CD4-positive, alpha-beta memory T cell (primary cell): ENCODE measurements at places on chromosomes 5 and 9. TPM values are rescaled to one million over a fixed set of nuclear protein-coding genes. Genes with fewer than 3 reads are reported as not detected.

GRCh38 chr5:84589926-84590325 lies 205.2 kb upstream of the EDIL3 start:
- no peaks in the 10 kb centered on the region for H3K4me1 ChIP-seq
- H3K27ac ChIP-seq = no peak overlapping the region
- no peaks in the 10 kb centered on the region for H3K36me3 ChIP-seq
- no peak for DNase-seq
- H3K27me3 ChIP-seq = no peaks in the 10 kb centered on the region
- no peak overlapping the region for H3K4me3 ChIP-seq

GRCh38 chr5:145433077-145433476 lies 402.1 kb downstream of the PRELID2 start:
- no peak overlapping the region for H3K27ac ChIP-seq
- H3K27me3 ChIP-seq = no peaks in the 10 kb centered on the region
- H3K36me3 ChIP-seq = no peaks in the 10 kb centered on the region

DNA sequence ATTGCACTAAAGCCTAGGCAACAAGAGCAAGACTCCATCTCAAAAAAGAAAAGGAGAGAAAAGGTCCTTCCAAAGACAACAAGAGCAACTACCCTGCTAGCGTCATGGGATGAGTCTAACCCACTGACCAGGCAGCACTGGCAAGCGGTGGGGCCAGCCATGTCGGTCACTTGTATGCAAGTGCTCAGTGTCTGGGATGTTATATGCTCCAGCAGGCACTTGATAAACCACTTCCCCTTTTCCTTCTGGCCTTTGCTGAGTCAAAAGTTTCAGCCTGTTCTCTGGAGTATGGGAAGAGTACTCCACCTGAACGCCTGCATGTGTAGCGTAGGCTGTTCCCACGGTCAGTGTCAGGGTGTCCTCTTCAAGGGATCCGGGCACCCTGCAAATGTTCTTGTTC lies 9.2 kb upstream of the MXD3 start:
- no peak for DNase-seq
- no peaks in the 10 kb centered on the region for H3K36me3 ChIP-seq
- H3K4me3 ChIP-seq = no peak overlapping the region
- peaks cover 12% of the 10 kb centered on the region for H3K4me1 ChIP-seq
- H3K27ac ChIP-seq = no peak overlapping the region

DNA sequence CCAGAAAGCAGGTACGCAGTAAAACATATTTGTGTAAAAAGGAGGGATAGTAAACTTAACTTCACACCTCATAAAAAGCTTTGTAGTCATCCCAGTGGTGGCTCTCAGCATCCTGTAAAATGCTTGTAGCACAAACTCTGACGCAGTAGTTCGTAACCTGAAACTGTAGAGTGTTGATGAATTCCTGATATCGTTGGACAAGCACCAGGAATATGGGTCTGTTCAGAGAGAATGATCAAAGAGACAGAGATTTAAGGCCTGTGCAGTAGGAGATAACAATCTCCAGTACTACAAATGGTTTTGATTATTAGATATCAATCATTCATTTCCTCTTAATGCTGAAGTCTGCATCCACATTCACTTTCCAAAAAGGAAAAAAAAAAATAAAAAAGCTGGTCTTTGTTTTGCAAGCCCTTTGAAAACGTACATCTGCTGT lies 148.5 kb downstream of the KIAA0825 start:
- DNase-seq = no peak
- no peaks in the 10 kb centered on the region for H3K27me3 ChIP-seq
- no peaks in the 10 kb centered on the region for H3K4me1 ChIP-seq
- no peak overlapping the region for H3K27ac ChIP-seq
- no peak overlapping the region for H3K4me3 ChIP-seq

Gene DNM1
- 2.2 TPM for total RNA-seq

Gene SPATA31C1
- total RNA-seq = not detected

Gene LCN9
- not detected for total RNA-seq

Gene PLAC8L1
- 0.58 TPM for total RNA-seq
